ENCODE measurements at places on chromosomes 2 and 18.

- DNase-seq: no peak
Measured at GRCh38 chr2:240759459-240759858, 60.6 kb downstream of the KIF1A start.

- DNase-seq: no peak
Measured at GRCh38 chr2:152626911-152627339, 90.3 kb downstream of the PRPF40A start.

- no peak for DNase-seq
Measured at GRCh38 chr2:63408530-63408929, 179.7 kb downstream of the WDPCP start.

GRCh38 chr2:151655663-151656398, 78.4 kb downstream of the NEB start:
- no peak for DNase-seq

DNA sequence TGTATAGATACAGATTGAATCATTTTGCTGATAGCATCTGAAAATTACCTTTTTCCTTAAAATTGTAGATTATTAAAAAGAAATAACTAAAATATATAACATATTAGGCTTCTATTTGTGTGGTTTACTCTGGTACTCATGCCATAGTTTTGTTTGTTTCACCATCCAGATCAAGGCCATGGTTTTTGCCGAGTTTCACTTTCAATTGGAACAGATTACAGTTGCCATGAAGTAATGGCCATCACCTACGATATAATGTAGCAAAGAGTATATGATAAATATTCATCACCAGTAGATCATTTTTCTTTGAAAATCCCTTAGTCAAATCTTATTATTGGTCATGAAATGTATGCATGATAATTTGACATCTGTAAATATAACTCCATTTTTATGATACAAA, 11.9 kb upstream of the DNAH7 start:
- DNase-seq: no peak

- DNase-seq: no peak
Measured at GRCh38 chr2:163692611-163693482, 43.0 kb downstream of the FIGN start.

GRCh38 chr2:62465741-62466502, 40.1 kb downstream of the TMEM17 start:
- DNase-seq: no peak

- DNase-seq: no peak
Measured at GRCh38 chr2:172305066-172305465, 122.3 kb upstream of the ITGA6 start.

- no peak for DNase-seq
Measured at GRCh38 chr18:31241900-31242409, 76.0 kb upstream of the DSG1 start.

GRCh38 chr2:73979686-73980085, 5.0 kb upstream of the TET3 start:
- no peak for DNase-seq

DNA sequence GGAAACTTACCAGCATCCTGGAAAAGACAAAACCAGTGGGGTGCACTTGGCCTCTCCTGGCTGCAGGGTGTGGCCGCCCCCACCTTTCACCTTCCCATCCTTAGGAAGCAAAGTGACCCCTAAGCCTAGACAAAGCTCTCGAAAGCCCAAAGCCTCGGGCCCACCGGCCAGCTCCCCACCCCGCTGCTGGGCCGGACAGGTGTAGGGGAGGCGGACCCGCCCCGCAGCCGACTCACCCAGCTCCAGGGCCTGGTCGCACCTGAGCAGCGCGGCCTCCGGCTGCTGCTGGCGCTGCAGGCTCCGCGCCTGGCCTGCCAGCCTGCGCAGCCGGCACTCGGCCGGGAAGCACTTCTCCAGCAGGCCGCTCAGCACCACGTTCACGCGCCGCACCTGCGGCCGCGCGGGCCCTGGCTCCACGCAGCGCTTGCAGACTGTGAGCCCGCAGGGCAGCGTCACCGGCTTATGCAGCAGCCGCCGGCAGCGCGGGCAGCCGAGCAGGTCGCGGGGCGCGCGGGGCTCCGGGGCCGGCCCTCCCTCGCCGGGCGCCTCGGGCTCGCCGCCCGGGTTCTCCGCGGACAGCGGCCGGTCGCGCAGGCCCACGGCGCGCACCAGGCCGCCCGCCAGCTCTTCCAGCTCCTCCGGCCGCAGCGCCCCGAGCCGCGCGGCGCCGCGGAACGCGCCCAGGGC, 979 bp downstream of the LONRF2 start:
- DNase-seq: no peak

DNA sequence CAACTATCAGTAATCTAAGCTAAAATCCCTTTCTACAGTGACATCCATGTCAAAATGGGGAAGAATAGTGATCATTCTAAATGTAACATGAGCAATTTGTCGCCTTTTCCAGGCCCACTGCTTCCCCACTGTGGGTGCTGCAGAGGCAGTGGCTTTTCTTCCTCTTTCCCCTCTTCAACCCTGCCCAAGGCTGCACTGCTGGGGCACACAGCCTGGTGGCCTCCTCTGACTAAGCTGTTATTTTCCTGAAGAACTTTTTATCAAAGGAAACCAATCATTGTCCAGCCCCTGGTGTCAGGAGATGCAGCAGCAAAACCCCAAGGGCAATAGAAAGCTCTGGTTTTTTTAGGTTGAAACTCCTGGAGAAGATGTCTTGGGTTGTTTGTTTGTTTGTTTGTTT, 117.6 kb upstream of the KLF7 start:
- no peak for DNase-seq

GRCh38 chr2:136131961-136132824, 14.2 kb upstream of the CXCR4 start:
- DNase-seq: peak; percentile 42

DNA sequence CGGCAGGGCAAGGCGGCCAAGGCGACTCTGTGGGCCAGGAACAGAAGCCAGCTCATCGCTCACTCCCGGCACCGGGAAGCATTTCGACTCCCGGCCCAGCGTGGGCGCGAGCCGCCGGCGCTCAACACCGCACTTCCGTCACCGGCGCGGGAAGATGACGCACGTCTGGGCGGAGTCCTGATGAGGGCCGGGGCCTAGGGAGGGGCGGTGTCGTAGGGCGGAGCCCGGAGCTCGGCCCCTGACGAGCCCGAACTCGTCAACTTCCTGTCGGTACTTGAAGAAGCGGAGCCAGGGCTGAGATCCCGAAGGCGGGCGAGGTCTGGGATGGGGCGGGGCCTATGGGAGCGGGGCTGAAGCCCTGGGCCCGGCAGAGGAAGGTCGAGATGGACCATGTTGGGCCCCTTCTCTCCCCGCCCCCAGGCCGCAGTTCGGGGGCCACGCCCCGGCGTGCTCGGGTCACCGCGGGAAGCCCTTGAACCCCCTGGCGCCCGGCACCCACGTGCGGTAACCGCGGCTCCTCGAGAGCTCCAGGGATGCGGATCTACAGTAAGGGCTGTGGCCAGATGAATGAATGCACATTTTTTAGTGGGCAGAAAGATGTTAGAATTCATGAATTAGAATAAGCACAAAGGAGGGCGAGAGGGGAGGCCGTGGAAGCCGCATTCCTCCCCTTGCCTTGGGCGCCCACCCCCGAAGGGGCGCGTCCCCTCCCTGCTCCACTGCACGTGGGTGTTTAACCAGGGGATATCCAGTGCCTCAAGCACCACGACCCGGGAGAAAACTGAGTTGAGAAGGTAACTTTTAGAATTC, at the start of gene RNASEH1:
Gene RNASEH1 (minus strand): TSS at position 129 of the 810 bp plus-strand sequence. CDS start 73 bp downstream, at position 56.
- DNase-seq: peak; percentile 97

DNA sequence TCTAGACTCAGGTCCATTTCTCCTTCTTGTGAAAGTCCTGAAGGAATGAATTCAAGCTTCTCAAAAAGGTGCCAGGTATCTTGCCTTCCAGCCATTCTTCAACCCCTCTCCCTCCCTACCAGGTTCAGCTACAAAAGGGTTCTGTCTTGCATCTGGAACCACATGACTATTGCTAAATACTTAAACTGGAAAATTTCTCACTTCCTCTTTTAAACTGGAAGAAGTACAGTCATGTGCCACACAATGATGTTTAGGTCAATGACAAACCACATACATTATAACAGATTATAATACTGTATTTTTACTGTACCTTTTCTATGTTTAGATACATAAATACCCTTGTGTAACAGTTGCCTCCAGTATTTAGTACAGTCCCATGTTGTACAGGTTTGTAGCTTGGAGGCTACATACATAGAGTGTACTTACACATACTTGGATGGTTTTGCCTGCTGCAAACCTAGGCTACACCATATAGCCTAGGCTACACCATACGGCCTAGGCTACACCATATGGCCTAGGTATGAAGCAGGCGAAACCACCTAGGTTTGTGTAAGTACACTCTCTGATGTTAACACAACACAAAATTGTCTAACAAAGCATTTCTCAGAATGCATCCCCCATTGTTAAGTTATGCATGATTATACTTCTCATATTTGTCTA, 142.0 kb upstream of the DNMT3A start:
- no peak for DNase-seq

DNA sequence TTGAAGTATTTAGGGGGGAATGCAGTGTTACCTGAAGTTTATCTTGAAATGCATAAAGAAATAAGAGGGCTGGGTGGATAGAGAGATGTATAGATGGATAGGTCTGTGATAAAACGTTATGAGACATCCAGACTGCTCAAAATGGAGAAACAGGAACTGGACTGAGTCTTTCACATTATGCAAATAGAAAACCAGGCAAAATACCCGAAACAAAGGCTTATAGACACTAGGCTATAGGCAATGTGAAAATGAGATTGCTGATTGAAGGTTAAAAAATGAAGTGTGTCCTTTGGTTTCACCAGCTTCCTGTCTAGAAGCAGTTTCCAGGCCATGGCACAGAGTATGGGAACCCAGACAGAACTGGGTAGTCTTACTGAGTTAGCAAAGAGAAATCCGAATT, 24.9 kb upstream of the SLC3A1 start:
- DNase-seq: no peak

- DNase-seq: peak; percentile 7
Measured at GRCh38 chr18:79919089-79919488, 32.4 kb downstream of the SLC66A2 start.

DNA sequence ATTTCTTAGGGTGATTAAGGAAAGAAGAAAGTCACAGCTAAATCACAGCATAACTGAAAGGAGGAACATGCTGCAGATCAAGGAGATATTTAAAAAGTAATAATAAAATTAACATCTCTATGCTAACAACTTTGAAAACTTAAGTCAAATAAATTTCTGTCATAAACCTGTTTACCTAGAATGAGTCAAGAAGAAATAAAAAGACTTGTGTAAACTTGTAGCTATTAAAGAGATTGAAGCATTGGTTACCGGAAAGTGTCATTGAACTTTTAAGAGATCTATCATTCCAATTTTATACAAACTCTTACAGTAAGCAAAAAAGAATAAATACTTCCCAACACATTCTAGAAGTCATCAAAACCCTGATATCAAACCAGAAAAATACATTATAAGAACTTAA, 520.1 kb upstream of the SYT4 start:
- DNase-seq: no peak

GRCh38 chr2:10169581-10169980, 47.0 kb downstream of the RRM2 start:
- DNase-seq: no peak

- DNase-seq: no peak
Measured at GRCh38 chr2:16613539-16614011, 52.1 kb downstream of the CYRIA start.

DNA sequence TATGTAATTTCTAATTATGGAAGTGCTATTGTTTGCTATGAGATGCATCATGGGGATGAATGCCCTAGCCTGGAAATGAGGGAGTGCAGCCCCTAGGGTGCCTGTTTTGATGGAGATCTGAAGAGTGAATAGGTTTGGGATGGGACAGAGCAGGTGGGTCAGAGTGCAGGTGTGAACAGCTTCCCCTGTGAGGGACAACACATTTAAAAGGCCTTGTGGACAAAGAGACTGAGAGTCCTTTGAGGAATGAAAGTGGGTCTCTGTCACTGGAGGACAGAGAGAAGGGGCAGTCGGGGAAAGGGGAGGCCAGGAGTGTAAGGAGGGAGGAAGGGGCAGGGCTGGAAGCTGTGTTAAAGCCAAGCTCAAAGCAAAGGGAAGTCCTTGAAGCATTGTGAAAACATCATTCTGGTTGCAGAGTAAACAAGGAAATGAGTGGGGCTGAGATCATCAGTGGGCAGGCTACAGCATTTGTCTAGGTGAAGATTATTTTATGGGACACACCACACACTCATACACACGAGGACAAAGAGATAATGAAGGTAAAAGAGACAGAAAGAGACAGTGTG, 877.6 kb downstream of the SLC4A3 start:
- DNase-seq: no peak

DNA sequence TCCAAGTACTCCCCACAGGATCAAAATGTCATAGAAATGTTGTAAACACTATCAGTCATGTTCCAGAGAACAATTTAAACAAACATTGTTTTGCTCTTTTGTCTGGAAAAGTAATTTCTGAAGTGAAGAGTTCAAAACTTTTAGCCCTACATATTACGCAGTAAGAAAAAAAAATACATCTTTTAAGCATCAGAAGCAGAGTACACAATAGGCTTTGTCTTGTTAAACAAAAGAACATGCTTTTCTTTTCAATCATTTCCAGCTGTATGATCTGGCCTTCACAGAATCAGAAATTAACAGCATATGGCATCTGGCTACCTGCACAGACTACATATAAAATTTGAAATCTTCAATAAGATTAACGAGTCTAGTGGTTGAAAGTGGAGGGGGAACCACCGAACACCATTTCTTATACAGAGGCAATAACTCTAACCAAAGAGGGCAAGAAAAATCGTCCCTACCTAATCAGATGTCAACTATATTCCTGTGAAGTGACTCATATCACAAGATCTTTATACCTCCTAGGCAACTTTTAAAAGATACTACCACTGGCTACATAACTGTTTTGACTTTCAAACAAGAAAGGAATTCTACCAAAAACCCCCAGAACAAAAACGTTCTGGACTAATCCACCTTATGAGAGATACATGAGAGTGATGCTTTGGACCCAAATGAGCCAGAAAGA, 149.3 kb downstream of the EXOC6B start:
- DNase-seq: no peak

DNA sequence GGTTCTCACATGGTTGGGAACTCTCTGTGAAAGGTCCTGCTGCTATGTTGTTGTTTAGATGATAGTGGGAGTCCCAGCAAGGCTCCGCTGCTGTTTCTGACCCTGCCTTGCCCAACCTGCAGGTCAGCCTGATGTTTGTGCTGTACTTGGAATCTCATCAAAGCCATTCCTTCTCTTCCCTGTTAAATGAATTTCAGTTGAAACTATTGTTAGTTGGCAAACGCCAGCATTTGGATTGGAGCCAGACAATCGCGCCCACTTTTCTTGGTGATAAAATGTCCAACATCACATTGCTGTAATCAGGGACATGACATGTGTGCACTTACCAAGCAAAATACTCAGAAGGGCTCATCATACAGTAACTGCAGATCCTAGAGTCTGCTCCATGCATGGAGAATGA, 12.8 kb upstream of the TWSG1 start:
- no peak for DNase-seq
